ENCODE measurements at places on chromosomes 7 and 10. TPM values are rescaled to one million over a fixed set of nuclear protein-coding genes. Genes with fewer than 3 reads are reported as not detected.
A peak's percentile ranks its signal among the peaks of the same experiment; 100 is the strongest.

- no peaks in the 10 kb centered on the region for H3K27me3 ChIP-seq
- peak; percentile 93 for DNase-seq
- H3K36me3 ChIP-seq: no peaks in the 10 kb centered on the region
- H3K27ac ChIP-seq: no peak overlapping the region
These were observed 121.1 kb downstream of the BBS9 start for GRCh38 chr7:33250421-33250871.

- no peaks in the 10 kb centered on the region for H3K36me3 ChIP-seq
- peaks cover 6% of the 10 kb centered on the region for H3K27me3 ChIP-seq
- DNase-seq: no peak
- no peak overlapping the region for H3K4me3 ChIP-seq
These were observed 21.3 kb upstream of the HERPUD2 start for GRCh38 chr7:35716038-35716803.

DNA sequence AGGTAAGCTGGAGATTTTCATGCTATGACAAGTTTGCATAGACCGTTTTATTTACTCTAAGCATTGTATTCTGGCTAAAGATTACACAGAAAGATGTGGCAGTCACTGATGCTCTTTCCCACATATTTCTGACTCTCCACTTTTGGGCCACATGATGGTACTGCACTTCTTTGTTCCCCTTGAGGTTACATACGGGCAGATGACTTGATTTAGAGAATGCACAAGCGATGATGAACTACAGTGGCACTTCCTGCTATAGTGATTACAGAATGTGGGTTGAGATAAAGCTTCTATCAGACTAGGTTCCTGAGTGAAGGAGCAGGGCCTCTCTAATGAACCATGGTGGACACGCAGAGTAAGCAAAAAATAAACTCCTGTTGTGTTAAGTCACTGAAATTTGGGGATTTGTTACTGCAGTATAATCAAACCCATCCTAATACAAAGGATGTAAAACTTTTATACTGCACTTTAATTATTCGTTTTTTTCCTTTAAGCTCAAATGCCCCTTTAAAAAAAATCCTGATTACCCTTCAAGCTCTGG lies 177.9 kb downstream of the TAX1BP1 start:
- no peaks in the 10 kb centered on the region for H3K36me3 ChIP-seq
- DNase-seq: peak; percentile 84
- peaks cover 19% of the 10 kb centered on the region for H3K4me1 ChIP-seq
- no peaks in the 10 kb centered on the region for H3K27me3 ChIP-seq

- no peaks in the 10 kb centered on the region for H3K36me3 ChIP-seq
- peaks cover 14% of the 10 kb centered on the region for H3K4me1 ChIP-seq
These were observed 934 bp downstream of the PRTFDC1 start for GRCh38 chr10:24951201-24952142.

DNA sequence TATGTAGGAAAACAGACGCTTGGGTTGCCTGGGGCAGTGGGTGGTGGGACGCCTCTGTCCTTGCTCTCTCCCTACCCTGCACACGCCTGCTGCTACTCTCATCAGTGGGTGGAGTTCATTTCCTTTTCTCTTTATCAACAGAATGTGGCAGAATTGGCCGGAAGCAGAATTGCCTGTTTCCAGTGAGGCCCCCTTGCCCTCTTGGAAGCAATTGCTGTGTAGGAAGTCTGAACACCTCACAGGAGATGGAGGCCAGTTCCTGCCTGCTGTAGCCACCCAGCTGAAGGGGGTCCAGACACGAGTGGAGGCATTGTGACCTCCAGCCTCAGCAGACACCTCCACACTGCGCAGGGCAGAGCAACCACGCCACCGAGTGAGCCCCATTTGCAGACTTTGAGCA lies 331.6 kb upstream of the ZNF32 start:
- H3K27me3 ChIP-seq: no peaks in the 10 kb centered on the region
- no peaks in the 10 kb centered on the region for H3K4me1 ChIP-seq
- H3K4me3 ChIP-seq: no peak overlapping the region
- DNase-seq: no peak
- no peak overlapping the region for H3K27ac ChIP-seq
- H3K36me3 ChIP-seq: no peaks in the 10 kb centered on the region

DNA sequence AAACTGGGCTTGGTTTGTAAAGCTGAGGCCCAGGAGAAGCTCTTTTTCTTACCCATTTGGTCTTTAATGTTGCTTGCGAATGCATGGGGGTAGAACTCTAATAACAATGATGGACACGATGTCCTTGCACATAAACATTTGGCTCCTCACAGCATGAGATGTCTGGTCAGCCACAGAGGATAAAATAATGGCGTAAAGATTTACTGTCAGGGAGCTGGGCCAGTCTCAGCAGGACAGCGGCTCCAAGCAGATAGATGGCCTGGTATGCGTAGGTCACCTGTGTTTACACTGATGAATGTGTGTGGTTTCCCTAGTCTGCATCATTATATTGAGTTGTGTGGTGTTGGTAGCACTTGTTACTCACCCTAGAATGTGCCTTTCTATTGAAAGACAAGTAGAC lies 537.4 kb downstream of the CNTNAP2 start:
- no peaks in the 10 kb centered on the region for H3K27me3 ChIP-seq
- H3K27ac ChIP-seq: no peak overlapping the region
- no peak overlapping the region for H3K4me3 ChIP-seq
- DNase-seq: no peak
- no peaks in the 10 kb centered on the region for H3K36me3 ChIP-seq

DNA sequence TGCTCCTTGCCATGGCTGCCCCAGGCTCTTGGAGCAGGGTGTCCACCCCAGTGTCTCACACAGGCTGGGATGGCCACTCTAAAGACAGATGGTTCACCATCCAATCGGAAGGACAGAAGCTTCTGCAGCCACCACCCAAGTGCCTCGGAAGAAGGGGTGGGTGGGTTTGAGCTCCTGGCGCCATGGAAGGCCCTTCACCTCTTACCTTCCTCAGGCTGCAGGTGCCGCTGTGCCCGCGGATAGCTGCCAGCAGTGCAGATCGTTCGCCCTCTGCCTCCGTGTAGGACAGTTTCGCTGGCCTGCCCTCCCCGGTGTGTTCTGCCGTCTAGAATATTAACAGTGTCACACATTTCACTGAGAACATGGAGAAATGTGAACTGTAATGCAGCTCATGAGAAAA lies 243.6 kb upstream of the GRB10 start:
- no peak overlapping the region for H3K4me3 ChIP-seq
- H3K4me1 ChIP-seq: peaks cover 30% of the 10 kb centered on the region
- no peaks in the 10 kb centered on the region for H3K27me3 ChIP-seq
- H3K36me3 ChIP-seq: no peaks in the 10 kb centered on the region

GRCh38 chr10:113718969-113719822 lies 32.3 kb upstream of the PLEKHS1 start:
- H3K4me1 ChIP-seq: no peaks in the 10 kb centered on the region
- no peaks in the 10 kb centered on the region for H3K27me3 ChIP-seq
- DNase-seq: no peak
- H3K36me3 ChIP-seq: peaks cover 7% of the 10 kb centered on the region
- no peak overlapping the region for H3K27ac ChIP-seq

- H3K4me1 ChIP-seq: peaks cover 4% of the 10 kb centered on the region
- no peak overlapping the region for H3K4me3 ChIP-seq
- no peak for DNase-seq
These were observed 94.5 kb upstream of the GNA12 start for GRCh38 chr7:2938514-2939192.

- no peak overlapping the region for H3K27ac ChIP-seq
- peaks cover 45% of the 10 kb centered on the region for H3K36me3 ChIP-seq
- no peak for DNase-seq
- H3K27me3 ChIP-seq: no peaks in the 10 kb centered on the region
These were observed 8.7 kb downstream of the PGAM2 start for GRCh38 chr7:44056681-44057080.

DNA sequence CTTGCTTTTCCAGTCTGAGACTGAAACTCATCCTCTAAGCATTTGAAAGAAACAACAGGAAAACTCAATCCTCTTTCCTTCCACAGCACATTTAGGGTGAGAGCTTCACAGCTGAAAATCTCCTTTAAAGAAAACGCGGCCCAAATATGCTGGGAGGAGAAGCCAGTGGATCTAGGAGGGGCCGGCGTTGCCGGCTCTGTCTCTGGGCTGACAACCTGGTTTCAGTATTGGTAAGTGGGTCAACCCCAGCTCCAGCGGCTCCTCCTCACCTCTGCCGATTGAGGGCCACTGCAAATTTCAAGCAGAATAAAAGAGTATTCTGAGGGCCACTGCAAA lies 75.3 kb upstream of the CPXM2 start:
- no peak overlapping the region for H3K4me3 ChIP-seq
- no peak overlapping the region for H3K27ac ChIP-seq
- H3K27me3 ChIP-seq: peaks cover 13% of the 10 kb centered on the region
- no peak for DNase-seq

GRCh38 chr10:34791947-34792346 lies 23.1 kb downstream of the PARD3 start:
- no peak overlapping the region for H3K27ac ChIP-seq
- H3K36me3 ChIP-seq: no peaks in the 10 kb centered on the region
- DNase-seq: no peak
- H3K4me1 ChIP-seq: no peaks in the 10 kb centered on the region

DNA sequence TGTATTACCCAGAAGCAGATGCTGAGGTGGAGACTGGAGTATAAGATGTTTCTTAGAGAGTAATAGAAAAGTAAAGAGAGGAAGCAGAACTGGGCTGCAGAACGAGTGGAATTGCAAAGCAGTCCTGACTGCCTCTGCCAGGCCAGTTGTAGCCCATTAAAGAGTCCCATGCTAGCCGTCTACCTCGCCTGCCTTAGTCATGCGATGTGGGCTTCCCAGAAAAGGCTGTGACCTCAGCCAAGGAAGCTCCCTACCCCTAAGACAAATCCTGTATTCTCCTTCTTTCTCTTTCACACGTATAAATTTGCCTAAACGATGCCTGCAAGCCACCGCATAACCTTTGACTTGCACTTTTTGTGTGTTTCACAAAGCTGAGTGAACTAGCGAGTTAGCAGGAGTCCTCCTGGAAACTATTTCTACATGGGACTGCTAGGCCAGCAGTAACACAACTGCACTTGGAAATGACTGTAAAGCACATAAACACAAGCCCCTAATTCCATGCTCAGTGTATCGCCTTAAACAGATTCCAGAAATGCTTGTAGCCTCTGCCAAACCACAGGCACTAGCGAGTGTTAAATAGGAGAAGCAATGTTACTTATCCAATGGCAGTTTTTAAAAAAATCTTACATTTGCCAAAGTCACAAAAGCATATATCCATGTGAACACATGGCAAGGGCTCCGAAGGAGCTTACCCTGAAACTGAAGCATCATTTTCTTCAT lies 47.4 kb upstream of the GNAI1 start:
- peaks cover 15% of the 10 kb centered on the region for H3K4me1 ChIP-seq
- H3K27me3 ChIP-seq: no peaks in the 10 kb centered on the region
- no peak overlapping the region for H3K4me3 ChIP-seq
- peak; percentile 93 for DNase-seq
- H3K27ac ChIP-seq: peak overlapping the region; percentile 0
- H3K36me3 ChIP-seq: no peaks in the 10 kb centered on the region

GRCh38 chr7:75885036-75885435 lies 6.2 kb downstream of the RHBDD2 start:
- peaks cover 30% of the 10 kb centered on the region for H3K36me3 ChIP-seq
- no peak overlapping the region for H3K27ac ChIP-seq
- no peaks in the 10 kb centered on the region for H3K27me3 ChIP-seq
- no peak overlapping the region for H3K4me3 ChIP-seq
- peaks cover 20% of the 10 kb centered on the region for H3K4me1 ChIP-seq

DNA sequence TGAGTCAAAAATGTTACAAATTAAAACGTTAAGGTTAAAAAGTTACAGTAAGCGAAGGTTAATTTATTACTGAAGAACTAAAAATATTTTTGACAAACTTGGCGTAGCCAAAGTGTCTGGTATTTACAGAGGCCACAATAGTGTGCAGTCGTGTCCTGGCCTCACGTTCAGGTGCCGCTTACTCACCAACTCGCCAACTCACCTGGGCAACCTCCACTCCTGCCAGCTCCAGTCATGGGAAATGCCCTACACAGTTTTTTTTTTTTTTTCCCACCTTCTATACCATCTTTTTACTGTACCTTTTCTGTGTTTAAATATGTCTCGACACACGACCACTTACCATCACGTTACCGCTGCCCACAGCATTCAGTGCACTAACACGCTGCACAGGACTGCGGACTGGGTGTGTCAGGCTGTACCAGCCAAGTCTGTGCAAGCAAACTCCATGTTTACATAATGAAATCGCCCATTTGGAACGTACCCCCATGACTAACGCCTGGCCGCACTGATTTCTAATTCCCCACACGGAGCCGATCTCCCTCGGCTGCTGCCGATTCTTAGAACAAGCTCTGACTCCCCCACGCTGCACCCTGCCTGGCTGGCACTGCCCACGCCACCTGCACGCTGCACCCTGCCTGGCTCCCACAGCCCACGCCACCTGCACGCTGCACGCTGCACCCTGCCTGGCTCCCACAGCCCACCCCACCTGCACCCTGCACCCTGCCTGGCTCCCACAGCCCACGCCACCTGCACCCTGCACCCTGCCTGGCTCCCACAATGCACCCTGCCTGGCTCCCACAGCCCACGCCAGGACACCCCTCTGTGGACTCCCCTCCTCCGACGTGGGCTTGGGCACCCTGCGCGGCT lies 203.1 kb downstream of the ZMYND11 start:
- peaks cover 19% of the 10 kb centered on the region for H3K4me1 ChIP-seq
- H3K27me3 ChIP-seq: no peaks in the 10 kb centered on the region
- H3K4me3 ChIP-seq: no peak overlapping the region
- H3K36me3 ChIP-seq: peaks cover 9% of the 10 kb centered on the region
- peak; percentile 66 for DNase-seq

DNA sequence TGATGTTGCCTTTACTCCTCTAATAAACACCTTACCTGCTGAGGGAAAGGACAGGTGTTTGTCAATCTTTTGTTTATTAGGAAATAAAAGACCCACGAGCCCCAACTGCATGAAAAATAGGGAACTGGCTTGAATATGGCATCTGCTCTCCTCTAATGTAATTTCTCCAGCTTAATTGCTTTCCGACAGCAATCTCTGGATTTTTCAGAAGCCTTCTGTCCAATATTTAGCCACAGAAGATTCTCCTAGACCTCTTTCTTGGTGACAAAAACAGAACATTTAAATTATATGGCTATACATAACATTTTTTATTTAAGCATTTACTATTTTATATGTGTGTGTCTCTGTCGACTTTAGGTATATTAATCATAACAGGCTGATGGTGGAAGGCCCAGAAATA lies 317.4 kb upstream of the ADARB2 start:
- H3K27me3 ChIP-seq: no peaks in the 10 kb centered on the region
- H3K4me1 ChIP-seq: no peaks in the 10 kb centered on the region
- H3K27ac ChIP-seq: no peak overlapping the region
- H3K4me3 ChIP-seq: no peak overlapping the region
- no peak for DNase-seq

- no peaks in the 10 kb centered on the region for H3K4me1 ChIP-seq
- no peak overlapping the region for H3K27ac ChIP-seq
- H3K36me3 ChIP-seq: no peaks in the 10 kb centered on the region
- no peak for DNase-seq
These were observed 11.4 kb upstream of the VWDE start for GRCh38 chr7:12415072-12415471.

The CALML3 gene
- total RNA-seq: not detected

The UCN3 gene
- not detected for total RNA-seq

The SFTPA1 gene
- total RNA-seq: not detected

Measured in astrocyte (in vitro differentiated cells and primary cell).